Activated CD4-positive, alpha-beta T cell treated with anti-CD3 and anti-CD28 coated beads, Interleukin-2, amount 10 ng/mL, durations not matched to agents 24 days and 14 days (primary cell): ENCODE measurements at places on chromosomes 5 and 9. TPM values are rescaled to one million over a fixed set of nuclear protein-coding genes. Genes with fewer than 3 reads are reported as not detected.

DNA sequence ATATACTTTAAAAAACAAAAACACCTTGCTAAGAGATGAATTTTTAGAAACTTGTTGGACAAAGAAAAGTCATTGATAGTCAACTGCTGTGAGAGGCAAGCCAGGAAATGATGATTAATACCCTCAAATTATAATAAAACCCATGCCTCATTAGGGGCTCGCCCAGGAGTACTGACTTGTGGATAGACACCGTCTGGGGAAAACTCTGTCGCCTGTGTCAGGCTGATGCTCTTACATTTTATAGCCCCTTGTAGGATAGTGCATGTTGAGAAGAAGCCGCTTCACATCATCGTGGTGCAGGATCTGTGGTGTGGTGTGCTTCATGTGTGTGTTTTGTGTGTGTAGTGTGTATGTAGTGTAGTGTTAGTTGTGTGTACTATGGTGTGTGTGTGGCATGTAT, 39.1 kb downstream of the SYK start:
- no peak for DNase-seq

GPRIN1 gene
- 3.7 TPM in 2 replicates for total RNA-seq

DNA sequence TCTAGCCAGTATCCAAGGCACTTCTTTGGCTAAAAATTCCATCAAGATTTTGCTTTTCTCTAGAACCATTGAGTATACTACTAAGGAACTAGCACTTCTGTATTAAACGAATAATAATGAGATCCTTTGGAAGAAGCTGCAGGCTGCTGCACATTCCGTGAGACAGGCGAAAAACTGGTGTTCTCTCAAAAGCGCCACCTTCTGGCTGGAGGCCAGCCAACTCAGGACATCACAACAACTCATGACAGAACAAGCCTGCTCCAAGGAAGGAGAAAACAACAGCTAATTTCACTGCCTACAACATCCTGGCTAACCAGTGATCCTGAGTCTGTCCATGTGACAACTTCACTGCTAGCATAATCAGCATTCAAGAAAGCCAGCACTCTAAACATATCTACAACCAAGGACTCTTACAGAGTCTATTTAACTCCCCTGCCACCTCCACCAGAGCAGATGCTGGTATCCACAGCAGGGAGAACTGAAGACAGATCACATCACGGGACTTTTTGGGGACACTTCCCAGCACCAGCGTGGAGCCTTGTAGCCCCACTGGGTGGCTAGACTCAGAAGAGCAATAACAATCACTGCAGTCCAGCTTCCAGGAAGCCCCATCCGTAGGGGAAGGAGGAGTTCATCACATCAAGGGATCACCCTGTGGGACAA, 150.5 kb downstream of the YTHDC2 start:
- peak; percentile 78 for DNase-seq

DNA sequence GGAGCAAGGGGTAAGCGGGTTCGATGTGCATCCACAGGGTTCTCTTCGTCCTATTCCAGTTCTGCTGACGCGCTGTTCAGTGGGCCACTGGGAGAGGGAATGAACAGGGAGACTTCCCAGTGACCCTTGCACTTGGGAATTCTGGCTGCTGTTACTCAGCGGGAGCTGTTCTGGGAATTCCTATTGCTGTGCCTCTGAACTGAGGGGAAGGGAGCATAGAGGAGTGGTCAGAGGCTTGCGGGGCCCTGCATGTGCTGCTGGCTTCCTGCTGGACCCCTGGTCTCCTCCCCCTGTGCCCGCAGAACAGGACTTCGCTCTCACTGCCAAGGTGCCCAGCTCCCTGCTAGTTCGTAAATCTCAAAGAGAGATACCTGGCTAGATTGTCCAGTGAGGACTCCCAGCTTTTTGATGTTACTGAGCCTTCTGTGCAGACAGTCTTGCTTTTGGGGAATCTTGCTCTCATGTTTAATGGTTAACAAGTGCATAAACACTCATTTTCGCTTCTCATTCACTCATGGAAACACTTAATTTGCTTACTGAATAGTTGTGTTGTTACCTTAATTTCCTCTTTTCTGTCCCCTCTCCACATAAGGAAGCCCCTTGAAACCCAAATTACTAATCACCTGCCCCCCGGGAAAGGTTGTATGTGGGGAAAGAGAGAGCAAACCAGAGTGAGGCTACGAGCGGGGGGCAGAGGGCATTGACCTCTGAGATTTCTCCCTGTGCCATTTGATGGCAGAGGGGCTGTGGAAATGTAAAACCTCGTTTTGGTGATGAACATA, 5.9 kb downstream of the TRIO start:
- no peak for DNase-seq

- DNase-seq: no peak
These were observed 19.3 kb upstream of the F2RL2 start for GRCh38 chr5:76642390-76643040.

TAF1L gene
- 0.05 TPM in 1 of 2 replicates, not detected in the other for total RNA-seq
